ENCODE measurements at places on chromosomes 6 and 20.

DNA sequence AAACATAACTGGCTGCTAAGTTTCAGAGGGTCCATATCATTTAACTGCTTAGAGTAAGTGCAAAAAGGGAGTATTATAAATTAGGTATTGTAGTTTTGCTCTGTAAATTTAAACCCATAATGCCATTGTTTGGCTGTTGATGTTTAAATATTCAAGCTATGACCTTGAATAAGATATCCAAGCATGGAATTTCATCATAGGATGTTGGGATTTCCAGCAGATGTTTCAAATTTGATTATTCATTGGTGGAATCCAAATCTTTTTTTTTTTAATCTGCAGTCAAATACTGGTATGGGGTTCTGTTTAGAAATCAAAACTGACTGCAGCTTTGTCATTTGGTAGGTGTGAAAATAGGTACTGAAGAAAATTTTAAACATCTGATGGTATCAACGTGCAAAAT is 161.0 kb downstream of the KHDC1L start:
- no peak for DNase-seq

DNA sequence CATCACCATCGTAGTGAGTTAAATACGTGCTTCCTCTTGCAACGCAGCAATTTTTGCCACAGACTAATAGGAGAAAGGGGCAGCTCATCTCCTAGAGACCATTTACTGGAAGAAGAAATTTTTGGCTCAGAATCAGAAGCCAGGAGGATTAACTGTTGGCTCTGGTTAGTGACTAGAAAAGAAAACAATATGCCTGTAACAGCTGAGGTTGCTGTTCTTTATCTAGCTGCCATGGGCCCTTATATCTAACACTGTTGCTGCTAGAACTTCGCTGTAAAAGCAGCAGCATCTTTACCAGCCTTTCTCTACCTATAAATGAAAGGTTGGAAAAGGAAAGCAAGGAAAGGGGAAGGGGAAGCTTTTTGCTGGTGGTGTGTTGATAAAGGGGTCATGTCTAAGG is 65.9 kb downstream of the FAM135A start:
- DNase-seq = no peak

DNA sequence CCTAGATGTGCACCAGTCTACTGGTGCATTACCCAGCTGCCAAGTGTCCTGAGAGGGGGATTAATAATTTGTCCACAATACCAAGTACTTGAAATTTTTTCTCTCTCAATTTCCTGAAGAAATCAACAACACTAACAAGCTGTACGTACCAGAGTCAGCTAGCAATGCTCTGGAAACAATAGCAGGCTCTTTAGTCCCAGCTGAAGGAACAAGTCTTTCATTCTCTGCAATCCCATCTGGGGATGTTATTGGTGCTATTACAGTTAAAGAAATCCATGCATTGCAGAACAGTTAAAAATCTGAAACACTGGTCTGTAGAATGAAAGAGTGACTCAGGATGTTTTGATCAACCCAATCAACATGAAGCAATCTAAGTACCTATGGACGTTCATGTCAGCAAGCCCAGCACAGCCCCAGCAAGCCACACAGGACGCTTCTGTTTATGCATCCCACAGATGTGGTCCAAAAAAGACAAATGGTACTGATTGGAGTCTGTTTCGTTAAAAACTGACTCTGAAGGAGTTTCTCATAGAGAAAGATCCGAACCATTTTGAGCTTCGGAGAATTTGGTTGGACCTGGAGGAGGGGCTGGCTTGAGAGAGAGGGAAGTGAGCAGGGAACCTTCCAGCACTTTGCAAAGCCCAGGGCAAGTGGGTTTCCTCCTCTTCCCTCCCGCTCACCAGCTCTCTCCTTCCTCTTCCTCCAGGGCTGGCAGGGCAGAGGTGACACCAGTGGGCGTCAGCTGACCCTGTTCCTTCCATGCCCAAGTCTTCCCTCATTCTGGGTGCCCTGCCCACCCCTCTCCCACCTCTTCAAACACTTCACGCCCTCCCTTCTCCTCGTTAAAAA is 11.9 kb downstream of the PRR18 start:
- DNase-seq = no peak

- DNase-seq = no peak
These were observed at the start of gene PTPRT for GRCh38 chr20:43189554-43190331. PTPRT (minus strand) TSS chr20:43189906; CDS start chr20:43189733, 173 bp downstream.

DNA sequence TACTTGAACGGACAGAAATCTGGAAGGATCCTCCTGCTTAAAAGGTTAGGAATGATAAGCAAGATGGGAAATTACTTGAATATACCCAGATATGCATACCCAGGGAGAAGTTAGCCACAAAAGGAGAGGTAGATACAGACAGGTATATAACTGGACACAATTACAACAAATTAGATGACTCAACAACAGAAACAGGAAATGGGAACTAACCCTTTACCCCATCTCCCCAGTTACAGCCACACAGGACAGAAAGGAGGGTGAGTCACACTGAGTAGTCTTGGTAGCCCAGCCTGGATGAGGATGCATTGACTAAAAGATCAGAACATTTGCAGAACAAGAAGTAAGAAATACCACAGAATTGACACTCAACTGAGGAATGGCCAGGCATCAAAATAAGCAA is 61.2 kb downstream of the C6orf52 start:
- DNase-seq = no peak

Measured in HEK293T (cell line).